ENCODE measurements at places on chromosomes 5 and 9.

DNA sequence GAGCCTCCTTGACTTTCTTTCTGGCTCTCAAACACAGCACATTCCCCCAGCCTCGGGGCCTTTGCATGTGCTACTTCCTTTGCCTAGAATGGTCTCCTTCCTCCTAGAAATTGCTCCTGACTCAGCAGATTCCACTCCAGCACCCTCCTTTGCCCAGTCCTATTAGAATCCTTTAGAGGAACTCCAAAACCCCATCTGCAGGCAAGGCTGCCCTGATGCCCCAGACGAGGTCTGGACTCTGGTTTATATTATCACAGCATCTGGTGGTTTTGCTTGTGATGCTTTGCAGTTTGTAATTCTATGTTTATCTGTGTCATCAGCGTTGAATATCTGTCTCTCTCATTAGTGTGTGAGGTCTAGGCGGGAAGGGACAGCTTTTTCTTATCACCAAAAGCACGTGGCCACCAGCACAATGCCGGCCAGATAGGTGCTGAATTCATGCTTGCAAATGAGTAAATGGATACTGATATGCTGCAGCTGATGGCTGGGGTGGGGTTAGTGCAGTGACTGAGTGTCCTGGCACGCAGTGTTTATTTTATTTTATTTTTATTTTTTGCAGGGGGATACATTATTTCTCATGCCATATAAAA, 30.0 kb upstream of the ANKH start:
- DNase-seq = no peak

GRCh38 chr5:20105915-20106314, 117.9 kb upstream of the CDH18 start:
- DNase-seq = no peak

- DNase-seq = no peak
Observed at GRCh38 chr5:112697322-112697721, 40.4 kb upstream of the APC start.

GRCh38 chr9:76466299-76466605, 7.3 kb downstream of the GCNT1 start:
- no peak for DNase-seq

GRCh38 chr9:132372177-132373095, 17.6 kb upstream of the SETX start:
- DNase-seq = no peak

DNA sequence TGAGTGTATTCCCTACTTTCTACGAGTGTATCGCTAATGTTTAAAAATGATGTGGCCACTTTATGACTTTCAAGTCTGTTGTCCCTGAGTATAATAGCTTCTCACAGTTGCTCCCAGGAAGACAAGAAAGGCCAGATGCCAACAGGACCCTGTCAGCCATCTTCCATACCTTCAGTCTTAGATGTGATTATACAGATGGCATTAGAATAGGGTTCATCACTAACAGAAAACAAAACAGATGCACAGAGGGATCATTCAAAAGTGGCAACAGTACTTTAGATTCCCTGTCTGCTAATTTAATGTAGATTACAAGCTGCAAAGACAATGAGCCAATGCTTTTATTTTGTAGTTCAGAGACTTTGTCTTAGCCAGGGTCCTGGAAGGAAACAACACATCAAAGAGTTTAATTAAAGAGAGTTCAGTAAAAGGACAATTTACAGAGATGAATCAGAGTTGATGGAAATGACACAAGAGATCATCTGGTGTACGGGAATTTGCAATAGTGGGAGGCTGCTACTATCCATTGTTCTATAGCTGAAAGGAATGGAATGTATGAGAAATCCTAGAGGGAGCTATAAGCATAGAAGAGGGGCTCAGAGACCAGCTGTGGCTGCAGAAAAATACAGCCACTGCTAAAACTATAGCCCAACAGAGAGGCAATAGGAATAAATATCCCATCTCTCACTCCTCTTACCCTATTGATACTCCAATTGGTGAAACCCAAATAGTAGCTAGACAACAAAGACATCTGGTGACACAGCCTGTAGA, 393.7 kb upstream of the SMC2 start:
- DNase-seq = no peak

DNA sequence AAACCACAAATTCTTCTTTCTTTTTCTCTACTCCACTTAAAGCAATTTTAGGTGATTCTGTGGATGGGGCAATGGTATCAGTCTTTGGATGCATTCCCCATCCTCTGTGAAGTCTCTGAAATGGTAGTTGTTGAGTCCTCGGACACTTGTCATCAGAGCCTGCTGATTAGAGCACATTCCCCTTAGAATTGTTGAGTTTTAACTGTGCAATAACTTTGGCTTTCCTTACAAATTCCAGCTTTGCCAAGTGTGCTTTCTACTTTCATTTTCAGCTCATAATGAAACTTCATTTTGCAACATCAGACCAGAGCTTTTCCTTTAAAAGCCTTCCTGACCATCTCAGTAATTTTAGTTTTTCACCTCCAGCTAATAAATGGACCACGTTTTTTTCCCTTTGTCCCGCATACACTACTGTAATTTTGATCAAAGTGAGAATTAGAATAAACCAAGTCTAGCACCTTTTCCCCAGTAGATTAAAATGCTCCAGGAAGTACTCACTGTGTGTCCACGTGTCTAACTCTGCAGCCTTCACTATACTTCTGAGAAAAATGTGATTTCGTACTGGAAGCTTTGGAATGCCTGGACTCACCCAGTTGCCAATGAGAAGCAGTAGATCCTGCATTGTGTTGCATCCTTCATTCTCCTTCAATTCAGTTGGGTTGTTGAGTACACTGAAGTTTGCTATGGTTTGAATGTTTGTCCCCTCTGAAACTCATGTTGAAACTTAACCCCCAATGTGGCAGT, 135.6 kb downstream of the NTRK2 start:
- DNase-seq = no peak

- DNase-seq = peak; percentile 41
Observed at GRCh38 chr5:54518146-54518817, 723 bp downstream of the SNX18 start.

GRCh38 chr9:35829764-35830096, 702 bp downstream of the TMEM8B start:
- no peak for DNase-seq

- no peak for DNase-seq
Observed at GRCh38 chr9:16191191-16191590, 638.3 kb downstream of the CCDC171 start.

DNA sequence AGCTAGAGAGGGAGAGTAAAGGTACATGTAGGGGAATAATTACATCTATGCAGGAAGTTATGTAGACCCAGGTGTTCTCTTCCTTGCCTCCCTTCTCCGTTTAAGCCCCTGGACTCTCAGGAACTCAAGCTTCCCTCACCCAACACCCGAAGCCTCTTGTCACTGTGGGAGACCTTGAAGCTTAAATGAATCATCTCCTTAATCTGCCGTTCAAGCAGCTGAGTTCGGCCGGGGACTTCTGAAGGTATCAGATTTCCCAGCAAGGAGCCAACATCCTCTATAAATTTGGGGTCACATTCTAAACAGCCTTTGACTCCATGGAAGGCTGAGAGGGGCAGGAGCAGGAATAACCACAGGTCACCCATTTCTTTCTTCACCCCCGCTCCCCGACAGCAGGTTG, 412 bp downstream of the IZUMO3 start:
- DNase-seq = no peak

GRCh38 chr5:106189121-106189809, 1481.5 kb downstream of the EFNA5 start:
- DNase-seq = no peak

- DNase-seq = no peak
Observed at GRCh38 chr9:5617749-5618148, 11.2 kb upstream of the RIC1 start.

- DNase-seq = no peak
Observed at GRCh38 chr9:14722391-14723035, at the start of gene CER1. Gene CER1 (minus strand): TSS chr9:14722733. CDS start chr9:14722672, 61 bp downstream.

GRCh38 chr5:40410231-40410861, 269.4 kb upstream of the PTGER4 start:
- peak; percentile 45 for DNase-seq

DNA sequence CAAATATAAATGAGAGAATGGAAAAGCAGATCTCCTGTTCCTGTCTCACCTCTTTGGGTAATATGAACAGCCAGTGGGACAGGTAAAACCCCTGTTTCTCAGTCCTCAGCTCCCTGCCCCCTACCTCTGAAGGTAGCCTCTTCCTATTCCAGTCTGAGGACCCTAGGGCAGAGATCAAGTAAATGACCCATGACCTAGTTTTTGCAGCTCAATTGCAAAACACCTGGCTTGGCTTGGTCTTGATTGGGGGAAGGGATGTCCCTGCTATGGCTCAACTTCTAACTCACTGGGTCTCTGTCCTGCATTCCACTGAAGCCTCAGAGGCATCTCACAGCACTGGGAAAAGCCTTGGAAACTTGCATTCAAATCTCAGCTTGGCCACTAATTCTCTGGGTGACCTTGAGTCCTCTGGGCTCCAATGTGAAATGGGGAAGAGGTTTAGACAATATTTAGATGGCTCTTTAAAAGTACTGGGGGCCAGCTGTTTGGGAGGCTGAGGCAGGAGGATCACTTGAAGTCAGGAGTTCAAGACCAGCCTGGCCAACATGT, 1.6 kb upstream of the GALT start:
- no peak for DNase-seq

DNA sequence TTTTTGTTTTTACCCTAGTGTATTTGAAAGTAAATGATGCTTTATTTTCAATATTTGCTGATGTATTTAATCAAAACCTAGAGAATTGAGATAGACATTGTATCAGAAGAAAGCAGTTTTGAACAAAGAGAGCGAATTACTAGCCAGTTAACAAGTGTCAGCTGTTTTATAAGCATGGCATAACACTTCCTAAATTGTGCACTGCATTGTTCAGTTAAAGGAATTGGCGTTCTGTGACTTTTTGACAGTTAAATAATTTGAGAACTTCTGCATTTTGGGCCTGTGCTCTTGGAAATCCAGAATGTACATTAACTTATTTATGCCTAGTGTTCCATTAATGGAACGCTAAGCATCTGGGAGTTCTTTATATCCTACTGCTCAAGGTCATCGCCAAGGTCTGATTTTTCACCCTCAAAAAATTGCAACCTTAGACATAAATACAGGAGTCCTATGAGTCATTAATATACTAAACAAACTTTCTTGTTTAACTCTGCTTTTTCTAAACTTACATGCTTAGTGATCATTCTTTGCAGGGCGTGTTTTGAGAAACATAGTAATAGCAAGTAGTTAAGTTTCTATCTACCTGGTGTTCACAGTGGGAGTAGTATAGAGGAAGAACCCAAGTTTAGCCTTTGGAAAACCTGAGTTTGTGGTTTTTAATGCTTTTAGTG, 31.1 kb downstream of the RASA1 start:
- DNase-seq = no peak

- DNase-seq = no peak
Observed at GRCh38 chr9:120875643-120875953, 1.4 kb downstream of the PHF19 start.

GRCh38 chr5:152595405-152595804, 190.3 kb upstream of the NMUR2 start:
- DNase-seq = no peak

GRCh38 chr5:7825630-7826029, 25.3 kb downstream of the CFAP90 start:
- DNase-seq = no peak

DNA sequence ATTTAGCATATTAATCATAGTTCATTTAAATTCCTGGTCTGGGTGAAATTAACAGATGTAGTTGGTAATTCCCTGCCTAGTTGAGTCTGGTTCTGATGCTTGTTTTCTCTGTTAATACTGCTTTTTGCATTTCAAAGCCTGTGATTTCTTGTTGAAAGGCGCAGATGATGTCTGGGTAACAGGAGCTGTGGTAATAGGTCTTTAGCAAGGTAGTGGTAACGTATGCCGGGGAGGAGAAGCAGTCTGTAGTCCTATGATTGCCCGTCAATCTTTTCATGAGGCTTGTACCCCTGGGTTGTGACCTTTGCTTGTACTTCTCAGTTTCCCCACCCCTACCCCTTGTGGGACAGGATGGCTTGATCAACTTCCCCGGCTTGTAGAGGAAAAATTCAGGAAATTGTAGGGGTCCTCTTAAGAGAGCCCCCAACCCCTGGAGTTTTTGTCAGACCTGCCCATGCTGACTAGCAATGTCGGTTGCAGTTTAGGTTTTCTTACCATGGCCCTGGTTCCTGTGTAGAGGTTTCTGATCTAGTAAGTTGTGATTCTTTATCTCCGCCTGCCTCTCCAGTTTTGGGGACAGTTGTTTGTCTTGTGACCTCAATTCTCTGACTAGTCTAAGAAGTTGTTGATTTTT, 55.4 kb downstream of the SPIN1 start:
- DNase-seq = no peak

GRCh38 chr5:75656311-75657003, 45.2 kb downstream of the ANKDD1B start:
- DNase-seq = no peak

DNA sequence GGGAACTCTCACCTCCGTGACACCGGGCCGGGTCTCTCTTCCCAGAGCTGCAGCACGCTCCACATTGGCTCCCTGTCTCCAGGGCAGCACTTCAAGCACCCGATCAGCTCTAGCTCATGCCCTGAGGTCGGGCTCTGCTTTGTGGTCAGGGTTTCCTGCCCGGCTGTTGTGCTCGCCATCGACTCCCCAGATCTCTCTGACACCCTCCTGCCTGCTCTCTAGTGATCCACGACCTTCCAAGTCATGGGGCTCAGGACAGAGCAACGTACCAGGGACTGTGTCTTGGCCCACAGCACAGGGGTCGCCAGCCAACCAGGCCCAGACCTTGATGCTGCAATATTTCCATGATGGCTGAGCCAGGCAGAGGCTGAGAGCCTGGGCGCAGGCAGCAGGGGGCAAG, 45.1 kb downstream of the PRRT1B start:
- no peak for DNase-seq

- DNase-seq = no peak
Observed at GRCh38 chr5:111299067-111299481, 74.9 kb downstream of the CAMK4 start.

- DNase-seq = no peak
Observed at GRCh38 chr5:175422058-175422457, 21.9 kb downstream of the DRD1 start.

GRCh38 chr5:122942164-122942914, 94.2 kb downstream of the PPIC start:
- no peak for DNase-seq

DNA sequence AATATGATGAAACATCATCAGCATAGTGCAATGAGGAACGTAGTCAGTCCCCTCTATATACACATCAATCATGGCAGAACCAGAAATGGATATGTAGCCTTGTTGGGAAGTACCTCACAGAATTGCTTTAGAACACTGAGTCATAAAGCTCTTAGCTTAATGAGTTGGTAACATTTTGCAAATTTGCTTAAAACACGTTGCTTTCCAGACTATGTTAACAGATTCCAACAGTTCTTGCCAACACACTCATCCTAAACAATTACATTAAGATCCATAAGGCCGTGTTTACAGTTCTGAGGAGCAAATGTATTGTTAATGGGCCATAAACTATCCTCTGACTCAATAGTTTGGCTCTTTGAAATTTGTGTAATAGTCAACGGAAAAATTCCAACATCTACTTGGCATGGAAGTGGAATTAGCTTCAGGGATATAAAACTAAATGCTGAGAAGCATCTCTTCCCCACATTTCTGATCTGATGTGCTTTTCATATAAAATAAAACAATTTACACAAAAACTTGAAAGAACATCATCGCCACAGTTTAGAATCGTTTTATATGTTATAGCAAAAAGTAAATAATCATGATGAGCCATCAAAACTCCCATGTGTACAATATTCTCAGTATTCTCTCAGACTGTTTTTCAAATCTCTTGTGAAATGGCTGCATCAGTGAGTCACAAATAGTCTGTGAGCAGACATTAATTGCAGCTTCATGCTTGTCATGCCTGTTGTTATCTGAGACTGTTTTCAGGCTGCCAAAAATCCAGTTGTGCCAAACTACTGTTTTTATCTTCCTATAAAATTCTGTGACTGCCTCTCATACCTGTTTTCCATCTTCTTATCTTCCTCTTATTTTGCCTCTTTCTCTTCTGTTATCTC, 291.9 kb downstream of the COX7C start:
- no peak for DNase-seq
